Adrenal gland (tissue), 19 donors: ENCODE measurements at places on chromosomes 3 and 15.

GRCh38 chr15:48674876-48675275 is 29.4 kb upstream of the FBN1 start:
- no peak for DNase-seq

- no peak for DNase-seq
Measured at GRCh38 chr15:20271647-20272046, 270.0 kb downstream of the GOLGA6L6 start.

GRCh38 chr3:72558001-72558400 is 290.2 kb downstream of the SHQ1 start:
- no peak for DNase-seq

DNA sequence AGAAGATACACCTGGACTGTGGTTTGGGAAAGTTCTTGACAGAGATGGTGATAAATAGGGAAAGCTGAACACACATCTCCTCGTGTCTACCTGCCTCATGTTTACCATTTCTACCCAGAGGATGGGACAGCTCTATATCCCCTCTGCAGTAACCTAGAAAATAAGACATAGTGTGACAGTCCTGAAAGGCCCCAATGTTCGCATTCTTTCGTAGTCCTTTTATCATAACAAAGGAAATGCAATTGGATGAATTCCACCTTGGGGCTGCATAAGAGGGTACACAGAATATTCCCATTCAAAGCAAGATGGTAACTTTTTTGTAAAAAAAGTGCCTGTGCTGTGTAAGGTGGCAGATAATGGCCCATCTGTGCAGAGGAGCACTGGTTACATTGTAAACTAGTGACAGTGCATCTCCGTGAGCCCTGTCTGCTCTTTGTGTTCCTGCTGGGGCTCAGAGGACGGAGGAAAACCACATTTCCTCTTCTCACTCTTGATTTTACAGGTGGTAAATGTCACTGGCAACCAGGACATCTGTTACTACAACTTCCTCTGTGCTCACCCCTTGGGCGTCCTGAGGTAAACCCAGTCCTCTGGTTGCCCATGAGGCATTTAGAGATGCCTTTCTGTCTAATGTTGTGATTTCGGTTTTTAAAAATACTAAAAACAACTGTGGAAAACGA is 74.3 kb downstream of the SIDT1 start:
- no peak for DNase-seq

DNA sequence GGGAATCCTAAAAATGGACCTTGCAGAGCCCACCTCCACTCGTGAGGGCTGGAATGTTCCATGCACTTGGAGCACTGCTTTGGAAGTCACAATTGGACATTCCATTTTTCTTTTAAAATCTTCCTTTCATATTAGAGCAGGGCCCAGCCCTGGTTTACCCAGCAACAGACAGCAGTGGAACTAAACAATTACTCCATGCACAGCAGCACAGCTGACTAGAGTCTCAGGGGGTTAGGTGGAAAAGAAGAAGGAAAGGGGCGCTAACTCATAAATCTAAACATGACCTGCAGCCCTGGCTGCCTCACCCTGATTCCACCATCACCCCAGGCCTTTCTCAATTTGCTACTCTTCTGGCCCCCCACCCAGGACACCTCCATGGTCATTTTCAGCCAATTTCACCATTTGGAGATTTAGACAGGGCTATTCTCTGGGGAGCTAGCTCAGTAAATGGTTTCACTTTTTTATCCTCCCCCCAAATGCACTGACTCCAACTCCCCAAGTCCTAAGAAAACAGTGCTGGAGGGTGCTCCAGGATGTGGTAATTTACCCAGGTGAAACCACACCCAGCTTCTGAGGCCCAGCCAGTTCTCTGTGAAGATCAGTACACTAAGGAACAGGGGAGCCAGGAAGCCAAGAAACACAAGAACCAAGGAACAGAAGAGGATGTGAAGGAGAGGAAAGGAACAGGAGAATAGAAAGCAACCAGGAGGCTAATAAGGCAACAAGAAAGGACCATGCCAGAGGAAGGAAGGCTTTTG is 1.6 kb upstream of the LRRC31 start:
- DNase-seq: no peak

DNA sequence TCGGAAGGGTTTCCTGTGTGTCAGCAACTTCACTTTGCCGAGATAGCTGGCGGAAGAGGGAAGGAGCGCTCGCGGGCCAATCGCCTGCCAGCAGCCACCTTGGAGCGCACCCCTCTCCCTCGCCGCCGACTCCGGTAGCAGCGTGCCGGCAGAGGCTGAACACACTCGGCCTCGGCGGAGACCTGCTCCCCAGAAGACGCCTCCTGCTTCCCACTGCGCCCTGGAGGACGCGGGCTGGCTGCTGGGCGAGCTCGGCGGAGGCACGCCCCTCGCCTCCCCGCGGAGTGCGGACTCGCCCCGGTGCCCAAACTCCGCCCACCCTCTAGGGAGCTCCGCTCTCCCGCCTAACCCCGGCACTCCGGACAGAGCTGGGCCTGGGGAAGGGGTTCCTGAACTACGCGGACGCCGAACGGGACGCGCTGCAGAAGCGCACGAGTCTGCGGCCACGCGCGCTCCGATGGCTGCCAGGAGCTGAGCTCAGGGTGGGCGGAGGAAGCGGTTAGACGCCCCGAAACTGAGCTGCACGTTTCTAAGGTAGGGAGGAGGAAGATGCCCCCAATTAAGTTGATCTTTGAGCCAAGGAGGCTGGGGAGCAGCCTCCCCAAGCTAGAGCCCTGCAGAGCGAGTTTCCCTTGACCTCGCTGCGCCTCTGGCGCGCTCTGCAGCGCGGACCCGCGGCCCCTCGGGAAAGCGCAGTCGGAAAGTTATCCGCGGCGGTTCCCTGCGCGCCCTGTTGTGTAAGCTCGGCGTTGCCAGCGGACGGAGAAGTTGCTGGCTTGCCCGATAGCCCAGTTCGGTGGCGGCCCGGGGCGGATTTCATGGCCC is at the start of gene P2RY1:
TSS of gene P2RY1 (plus strand) at position 356 of the 825 bp plus-strand sequence. CDS start 652 bp downstream, outside the sequence.
- DNase-seq: peak; percentile 64

DNA sequence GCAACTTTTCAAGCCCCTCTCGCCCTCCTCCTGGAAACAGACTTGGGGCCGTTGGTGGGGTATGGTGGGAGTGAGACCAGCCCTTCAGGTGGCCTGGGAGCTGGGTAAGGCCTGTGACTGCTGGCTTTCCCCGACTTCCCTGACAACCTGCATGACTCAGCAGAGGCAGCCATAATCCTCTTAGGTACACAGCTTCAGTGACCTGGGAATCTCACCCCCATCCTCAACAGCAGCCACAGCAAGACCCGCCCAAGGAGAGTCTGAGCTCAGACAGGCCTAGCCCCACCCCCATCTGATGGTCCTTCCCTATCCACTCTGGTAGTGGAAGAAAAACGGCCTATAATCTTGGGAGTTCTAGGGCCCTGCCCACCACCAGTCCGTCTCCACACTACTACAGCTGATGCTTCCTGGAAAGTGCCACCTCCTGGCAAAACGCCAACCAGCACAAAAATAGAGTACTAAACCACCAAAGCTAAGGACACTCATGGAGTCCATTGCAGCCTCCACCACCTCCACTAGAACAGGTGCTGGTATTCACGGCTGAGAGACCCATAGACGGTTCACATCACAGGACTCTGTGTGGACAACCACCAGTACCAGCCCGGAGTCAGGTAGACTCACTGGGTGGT is 13.1 kb upstream of the SLC27A2 start:
- DNase-seq: peak; percentile 21

- no peak for DNase-seq
Measured at GRCh38 chr15:47422881-47423665, 294.2 kb upstream of the SEMA6D start.

DNA sequence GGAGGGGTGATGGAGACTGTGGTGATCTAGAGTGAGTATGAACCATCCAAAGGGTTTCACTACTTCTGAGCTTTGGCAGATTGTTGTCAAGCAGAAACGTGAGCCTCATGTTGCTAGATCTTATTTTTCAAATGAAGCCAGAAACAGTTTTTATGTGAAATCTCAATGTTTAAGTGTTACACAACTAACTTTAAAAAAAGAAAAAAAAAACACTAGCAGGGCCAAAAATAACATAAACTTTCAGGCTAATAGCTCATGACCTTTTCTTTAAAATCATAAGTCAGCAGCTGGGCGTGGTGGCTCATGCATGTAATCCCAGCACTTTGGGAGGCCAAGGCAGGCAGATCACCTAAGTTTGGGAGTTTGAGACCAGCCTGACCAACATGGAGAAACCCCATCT is 2.1 kb upstream of the HTR3D start:
- no peak for DNase-seq

DNA sequence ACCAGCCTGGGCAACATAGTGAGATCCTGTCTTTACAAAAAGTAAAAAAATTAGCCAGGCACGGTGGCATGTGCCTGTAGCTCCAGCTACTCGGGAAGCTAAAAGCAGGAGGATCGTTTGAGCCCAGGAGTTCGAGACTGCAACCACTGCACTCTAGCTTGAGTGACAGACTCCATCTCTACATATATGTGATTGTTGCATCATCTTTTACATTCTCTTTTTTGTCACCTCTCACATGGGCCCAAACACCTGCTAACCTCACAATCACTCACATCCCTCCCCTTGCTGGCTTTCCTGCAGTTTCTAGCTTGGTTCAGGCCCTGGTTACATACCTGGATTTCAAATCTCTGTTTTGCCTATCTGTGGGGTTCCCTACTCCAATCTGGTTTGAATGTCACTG is 19.4 kb downstream of the MYLK start:
- no peak for DNase-seq

DNA sequence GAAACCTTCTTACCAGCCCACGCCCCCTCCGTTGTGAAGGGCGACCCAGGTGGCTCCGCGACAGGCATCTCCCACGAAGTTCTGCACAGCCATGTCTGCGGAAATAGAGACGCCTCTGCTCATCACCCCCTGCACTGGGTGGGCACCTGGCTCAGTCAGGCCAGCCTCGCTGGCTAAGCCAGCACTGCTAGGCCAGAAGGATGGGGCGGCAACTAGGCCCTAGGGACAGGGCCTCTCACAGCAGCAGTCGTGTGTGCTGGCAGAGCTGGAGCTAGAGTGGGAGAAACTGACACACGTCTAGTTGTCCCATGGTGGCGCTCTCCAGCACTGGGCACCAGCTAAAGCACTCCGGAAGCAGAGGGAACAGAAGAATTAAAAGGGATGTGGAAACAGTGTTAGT is 12.5 kb upstream of the ZXDC start:
- no peak for DNase-seq

DNA sequence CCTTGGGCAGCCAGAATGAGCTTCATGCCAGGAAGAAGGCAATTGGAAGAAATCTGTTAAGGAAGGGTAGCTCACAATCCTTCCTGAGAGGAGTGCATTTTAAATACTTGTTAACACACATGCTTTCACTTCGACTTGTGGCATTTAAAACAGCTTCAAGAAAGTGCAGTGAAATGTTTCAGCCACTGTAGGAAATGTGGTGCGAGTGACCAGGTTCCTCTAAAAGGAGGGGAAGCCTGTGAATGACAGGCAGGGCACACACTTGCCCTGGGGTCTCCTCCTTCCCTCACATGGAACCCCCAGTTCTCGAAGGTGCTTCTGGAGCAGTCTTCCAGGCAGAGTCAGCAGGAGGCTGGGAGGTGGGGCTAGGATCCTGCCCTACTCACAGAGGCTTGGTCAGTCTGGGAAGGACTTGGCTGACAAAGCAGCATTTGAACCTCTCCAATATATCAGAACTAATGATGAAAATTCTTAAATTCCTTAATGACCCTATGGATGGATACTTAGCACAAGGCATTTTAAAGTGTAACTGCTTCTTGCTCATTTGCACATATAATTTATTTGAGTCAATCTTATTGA is 358.6 kb downstream of the CHST2 start:
- DNase-seq: no peak

DNA sequence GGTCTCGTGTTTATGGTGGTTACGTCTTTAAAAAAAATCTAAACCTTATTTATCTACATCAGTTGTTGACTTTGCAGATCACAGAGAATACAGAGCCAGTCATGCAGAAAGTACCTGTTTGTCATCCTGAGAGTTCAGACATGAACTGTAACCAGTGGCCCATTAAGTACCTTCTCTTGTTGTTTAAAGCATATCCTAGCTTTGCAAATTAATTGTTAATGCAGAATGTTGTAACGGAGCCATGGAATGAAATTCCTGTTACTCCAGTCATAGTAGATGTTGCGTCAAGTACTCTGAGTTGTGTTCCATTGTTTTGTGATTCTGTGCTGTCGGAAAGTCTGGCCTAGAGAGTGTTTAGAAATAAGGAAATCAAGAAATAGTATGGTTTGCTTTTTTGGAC is 205.2 kb downstream of the RBMS3 start:
- DNase-seq: no peak

DNA sequence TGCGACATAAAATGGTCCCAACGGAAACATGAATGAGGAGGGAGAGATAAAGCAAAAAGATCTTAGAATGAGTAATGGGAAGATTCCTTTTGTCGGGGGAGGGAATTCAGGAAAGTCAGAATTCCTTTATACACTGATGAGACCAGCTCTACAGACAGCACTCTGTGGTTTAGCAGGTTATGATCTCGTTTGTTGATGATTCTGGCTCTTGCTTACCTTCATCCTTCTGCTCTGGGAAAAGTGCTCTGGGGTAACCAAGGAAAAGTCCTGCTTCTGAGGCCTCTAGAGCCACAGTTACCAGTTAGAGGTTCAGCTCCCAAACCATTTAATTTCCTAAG is 150.7 kb upstream of the NR2E3 start:
- no peak for DNase-seq

GRCh38 chr3:29333576-29333975 is 52.7 kb downstream of the RBMS3 start:
- DNase-seq: no peak

DNA sequence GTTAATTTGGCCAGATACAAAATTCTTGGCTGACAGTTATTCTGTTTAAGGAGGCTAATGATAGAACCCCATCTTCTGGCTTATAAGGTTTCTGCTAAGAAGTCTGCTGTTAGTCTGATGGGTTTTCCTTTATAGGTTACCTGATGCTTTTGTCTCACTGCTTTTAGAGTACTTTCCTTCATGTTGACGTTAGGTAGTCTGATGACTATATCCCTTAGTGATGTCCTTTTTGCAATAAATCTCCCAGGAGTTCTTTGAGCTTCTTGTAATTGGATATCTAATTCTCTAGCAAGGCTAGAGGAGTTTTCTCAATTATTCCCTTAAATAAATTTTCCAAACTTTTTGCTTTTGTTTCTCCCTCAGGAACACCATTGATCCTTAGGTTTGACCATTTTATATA is 114.1 kb upstream of the CDIN1 start:
- DNase-seq: no peak

- DNase-seq: no peak
Measured at GRCh38 chr3:21237638-21238037, 513.4 kb downstream of the ZNF385D start.

GRCh38 chr3:125250973-125251372 is 38.4 kb upstream of the SLC12A8 start:
- no peak for DNase-seq
